ENCODE measurements at places on chromosomes 2 and 18.

- H3K4me1 ChIP-seq, result no peaks in the 10 kb centered on the region
- H3K27me3 ChIP-seq, result no peaks in the 10 kb centered on the region
- no peak overlapping the region for H3K27ac ChIP-seq
- no peak overlapping the region for H3K4me3 ChIP-seq
These were observed 256.2 kb downstream of the DLGAP1 start for GRCh38 chr18:4198956-4199355.

- H3K36me3 ChIP-seq, result no peaks in the 10 kb centered on the region
- no peaks in the 10 kb centered on the region for H3K4me1 ChIP-seq
- H3K27ac ChIP-seq, result no peak overlapping the region
- H3K4me3 ChIP-seq, result no peak overlapping the region
- no peaks in the 10 kb centered on the region for H3K27me3 ChIP-seq
These were observed 17.7 kb upstream of the ATG16L1 start for GRCh38 chr2:233233618-233234230.

- no peaks in the 10 kb centered on the region for H3K4me1 ChIP-seq
- DNase-seq, result no peak
- no peaks in the 10 kb centered on the region for H3K27me3 ChIP-seq
- no peak overlapping the region for H3K27ac ChIP-seq
These were observed 1894.4 kb upstream of the LRRTM1 start for GRCh38 chr2:82198809-82199492.

DNA sequence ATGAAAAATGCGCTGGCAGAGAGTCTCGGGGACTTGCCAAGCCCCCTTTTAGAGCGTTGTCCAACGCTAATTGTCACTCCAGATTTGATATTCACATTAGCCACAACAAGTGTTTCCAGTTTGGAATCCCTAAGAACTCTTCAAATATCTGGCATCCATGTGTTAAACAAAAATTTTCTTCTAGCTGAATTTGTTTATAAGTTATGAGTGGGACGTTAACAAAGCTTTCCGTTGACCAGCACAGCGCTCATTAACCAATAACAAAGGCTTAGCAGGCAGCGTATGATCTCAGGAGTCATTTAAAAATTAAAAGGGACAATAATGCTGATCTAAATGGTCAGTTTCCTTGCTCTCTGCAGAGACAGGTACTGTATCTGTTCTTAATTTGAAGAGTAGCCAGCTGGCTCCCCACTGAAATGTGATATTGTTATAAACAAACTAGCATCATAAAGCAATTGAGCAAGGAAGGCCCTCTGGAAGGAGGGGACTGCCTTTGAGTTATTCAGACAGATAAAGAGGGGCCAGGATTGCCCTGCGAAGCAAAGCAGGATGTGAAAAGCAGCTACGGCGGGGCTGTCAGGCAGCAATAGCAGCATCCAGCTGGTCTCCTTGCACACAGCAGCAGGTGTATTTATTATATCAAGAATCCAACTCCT, 337.2 kb upstream of the SALL3 start:
- no peaks in the 10 kb centered on the region for H3K36me3 ChIP-seq
- H3K4me3 ChIP-seq, result no peak overlapping the region
- no peak for DNase-seq
- no peaks in the 10 kb centered on the region for H3K4me1 ChIP-seq
- no peak overlapping the region for H3K27ac ChIP-seq

DNA sequence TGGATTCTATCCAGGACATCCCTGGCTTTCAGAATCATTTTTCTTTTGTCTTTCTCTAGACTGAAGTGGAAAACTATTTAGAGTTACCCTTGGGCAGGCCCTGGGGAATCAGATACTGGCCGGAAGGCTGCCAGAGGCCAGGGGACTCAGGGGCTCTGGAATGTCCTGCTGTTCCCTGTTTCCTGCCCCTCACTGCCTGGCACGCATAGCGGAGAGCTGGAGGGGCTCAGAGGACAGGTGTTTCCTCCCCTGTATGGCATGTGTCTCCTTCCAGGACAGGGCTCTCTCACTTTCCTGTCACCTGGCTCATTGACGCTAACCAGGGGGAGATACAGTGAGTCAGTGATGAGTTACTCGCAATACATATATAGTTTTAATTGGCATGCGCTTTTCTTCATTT, 38.8 kb downstream of the DYSF start:
- peaks cover 19% of the 10 kb centered on the region for H3K4me1 ChIP-seq
- no peaks in the 10 kb centered on the region for H3K36me3 ChIP-seq
- H3K4me3 ChIP-seq, result no peak overlapping the region

Measured in right atrium auricular region (tissue), 2 donors.